SW480 (cell line): ENCODE measurements at places on chromosomes 1 and 21.

DNA sequence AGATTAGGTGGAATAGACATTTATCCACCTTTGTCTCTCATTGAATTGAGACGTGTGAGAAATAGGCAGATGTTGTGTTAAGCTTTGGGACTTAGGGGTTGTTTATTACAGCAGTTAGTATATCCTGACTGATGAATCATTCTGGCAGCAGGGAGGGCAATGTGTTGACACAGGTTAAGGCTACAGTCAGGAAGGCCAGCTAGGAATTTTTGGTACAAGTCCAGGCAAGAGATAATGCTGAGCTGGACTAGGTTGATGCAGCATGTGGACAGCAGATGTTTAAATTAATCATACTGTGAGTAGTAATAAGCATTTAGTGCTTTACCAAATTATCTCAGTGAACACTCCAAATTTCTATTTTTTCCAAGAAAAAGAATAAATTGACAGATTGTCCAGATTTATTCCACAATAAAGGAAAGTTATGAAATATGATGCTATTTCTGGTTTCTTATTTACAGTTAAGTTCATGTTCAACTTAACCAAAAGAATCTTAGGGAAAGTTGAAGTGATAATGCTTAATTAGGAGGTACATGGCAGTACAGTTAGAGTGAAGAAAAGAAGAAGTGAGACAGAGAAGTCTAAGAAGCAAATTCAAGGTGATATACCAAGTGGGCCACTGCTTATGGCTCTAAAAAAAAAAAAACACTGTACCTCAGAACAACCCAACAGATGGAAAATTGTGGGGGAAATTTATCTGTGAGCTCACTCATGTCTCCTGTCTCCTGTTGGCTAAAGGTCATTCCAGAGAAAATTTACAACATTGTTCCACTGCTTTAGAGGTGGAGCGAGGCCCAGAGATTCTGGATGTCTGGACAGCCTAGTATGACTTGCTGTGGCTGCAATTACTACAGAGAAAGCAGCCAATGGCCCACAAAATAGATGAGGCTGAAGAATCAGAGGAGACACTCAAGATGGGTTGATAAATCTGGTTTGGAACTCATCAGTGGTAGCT, 102.7 kb upstream of the C21orf91 start:
- DNase-seq: peak; percentile 13

DNA sequence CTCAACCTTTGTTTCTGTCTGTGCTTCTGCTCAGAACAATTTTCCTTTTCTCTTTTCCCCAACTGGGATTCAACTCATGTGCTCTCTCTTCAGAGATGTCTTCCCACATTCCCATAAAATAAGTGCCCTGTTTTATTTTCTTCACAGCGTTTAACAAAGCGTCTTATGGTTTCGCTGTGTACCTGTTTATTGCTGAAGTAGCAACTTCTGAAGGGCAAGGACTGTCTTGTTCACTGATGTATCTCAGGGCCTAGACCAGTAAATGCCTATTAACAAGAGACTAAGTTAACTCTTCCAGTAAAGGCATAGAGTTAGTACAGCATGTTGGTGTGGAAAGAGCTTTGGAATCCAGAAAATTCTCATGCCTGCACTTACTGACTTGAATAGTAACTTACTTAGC, 42.9 kb upstream of the MPZL1 start:
- DNase-seq: no peak

GRCh38 chr1:36542962-36543515, 60.3 kb upstream of the CSF3R start:
- DNase-seq: peak; percentile 24

DNA sequence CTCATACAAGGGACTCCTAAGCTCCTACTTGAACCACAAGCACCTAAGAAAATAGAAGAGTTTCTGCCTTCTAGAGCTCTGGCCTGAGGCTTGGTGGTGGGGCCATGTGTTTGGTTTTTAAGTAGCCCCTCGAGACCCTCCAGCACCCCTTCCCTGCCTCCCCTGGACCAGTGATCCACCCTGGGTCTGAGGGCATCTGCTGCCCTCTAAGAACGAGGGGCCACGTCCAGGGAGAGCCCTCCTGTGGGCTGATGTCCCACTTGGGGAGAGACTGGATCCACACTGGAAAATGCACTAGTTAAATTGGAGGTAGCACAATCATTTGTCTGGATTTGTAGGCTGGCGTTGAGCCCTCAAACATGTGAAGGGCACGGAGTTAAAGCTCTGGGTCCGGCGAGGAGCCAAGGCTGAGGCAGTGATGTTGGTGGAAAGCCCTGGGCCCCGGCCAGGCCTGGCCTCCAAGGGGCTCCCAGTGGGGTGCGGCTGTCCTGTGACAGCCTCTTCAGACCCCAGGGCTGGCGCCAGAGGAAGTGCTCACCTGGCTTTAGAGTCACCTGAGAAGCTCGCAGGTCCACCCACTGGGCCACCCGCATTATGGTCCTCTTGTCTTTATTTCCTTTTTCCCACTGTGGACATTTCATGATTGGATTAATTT, 65.2 kb downstream of the SLC37A1 start:
- no peak for DNase-seq

GRCh38 chr1:173332026-173332425, 124.9 kb upstream of the TNFSF4 start:
- no peak for DNase-seq

GRCh38 chr1:21909286-21909759, 27.8 kb downstream of the HSPG2 start:
- DNase-seq: no peak
